Progenitor cell of endocrine pancreas (in vitro differentiated cells): ENCODE measurements at places on chromosomes 7 and 10. TPM values are rescaled to one million over a fixed set of nuclear protein-coding genes. Genes with fewer than 3 reads are reported as not detected.

- no peak for DNase-seq
These were observed 69.5 kb upstream of the CUX1 start for GRCh38 chr7:101747879-101748345.

GRCh38 chr10:53403688-53404087 lies 631.1 kb upstream of the MBL2 start:
- DNase-seq, result no peak

KIN gene
- total RNA-seq, result 15.3 and 17.3 TPM in 2 replicates

GRCh38 chr7:132672200-132672990 lies 96.1 kb upstream of the PLXNA4 start:
- no peak for DNase-seq

- no peak for DNase-seq
These were observed 5.7 kb downstream of the CUX1 start for GRCh38 chr7:101823096-101823495.

DNA sequence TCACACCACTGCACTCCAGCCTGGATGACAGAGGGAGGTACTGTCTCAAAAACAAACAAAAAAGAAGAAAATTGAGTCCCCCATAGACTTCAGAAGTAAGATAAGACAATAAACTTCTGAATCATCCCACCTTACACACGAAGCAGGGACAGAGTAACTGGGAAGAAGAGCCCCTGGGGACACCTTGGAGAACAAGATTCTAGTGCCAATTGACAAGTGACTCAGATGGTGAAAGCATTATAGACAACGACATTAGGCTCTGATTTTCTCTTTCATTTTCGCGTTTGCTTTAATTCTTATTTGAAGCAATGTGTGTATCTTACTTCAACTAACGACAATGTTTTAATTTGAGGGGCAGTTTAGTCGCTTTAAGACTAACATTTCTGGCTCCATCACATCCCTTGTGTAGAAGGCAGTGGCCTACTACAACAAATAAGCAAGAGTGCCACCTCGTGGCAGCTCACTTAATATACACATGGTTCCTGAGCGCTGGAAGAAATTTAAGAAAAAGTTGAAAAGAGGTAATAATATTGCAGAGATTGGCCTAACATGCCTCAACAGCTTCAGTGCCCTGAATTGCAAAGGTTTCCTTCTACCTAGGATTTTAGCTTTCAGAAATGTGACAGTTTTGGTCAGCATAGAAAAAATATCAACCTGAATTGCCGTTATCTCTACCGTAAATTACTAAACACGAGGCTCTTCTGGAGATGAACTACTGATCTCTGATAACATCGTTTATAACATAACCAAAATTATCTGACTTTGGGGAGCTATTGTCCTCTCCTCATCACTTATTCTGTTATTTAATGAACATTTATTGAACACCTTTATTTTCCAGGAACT lies 36.7 kb downstream of the ASNS start:
- DNase-seq, result peak; percentile 51

CPN1 gene
- 4.1 and 4.5 TPM in 2 replicates for total RNA-seq

DNA sequence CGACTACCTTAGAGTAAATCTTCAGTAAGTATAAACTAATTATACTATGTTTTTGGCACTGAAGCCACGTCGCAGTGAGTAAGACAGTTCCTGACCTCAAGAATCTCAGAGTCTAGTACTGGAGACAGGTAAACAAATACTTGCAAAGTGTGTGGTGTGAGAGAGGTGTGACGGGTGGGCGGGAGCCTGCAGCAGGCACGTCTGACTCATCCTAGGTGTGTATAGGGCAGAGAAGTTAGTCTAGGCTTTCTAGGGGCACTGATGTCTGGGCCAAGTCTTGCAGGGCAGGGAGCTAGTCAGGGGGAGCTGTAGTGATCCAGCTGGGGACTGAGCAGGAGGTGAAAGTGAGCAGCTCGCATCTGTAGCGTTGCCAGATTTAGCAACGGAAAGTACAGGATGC lies 35.9 kb upstream of the SFTPD start:
- no peak for DNase-seq

DNA sequence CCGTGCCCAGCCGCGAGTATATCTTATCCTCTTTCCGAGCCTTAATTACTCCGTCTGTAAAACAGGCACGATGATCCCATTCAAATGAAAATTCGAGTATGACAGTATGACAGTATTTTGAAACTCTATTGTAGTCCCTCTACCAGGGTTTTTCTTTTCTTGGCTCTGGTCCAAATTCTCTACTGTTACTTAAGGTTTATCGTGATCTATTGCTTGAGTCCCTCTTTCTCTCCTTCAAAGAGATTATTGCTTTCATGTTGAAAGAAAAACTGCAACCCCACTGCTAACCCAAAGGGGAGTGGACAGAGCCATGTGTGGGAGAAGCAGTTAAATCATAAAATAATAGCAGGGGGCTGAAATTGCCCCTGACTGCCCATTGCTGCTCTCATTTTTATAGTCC lies 1156.6 kb upstream of the AUTS2 start:
- DNase-seq, result no peak

GRCh38 chr7:30740417-30741181 lies 11.3 kb upstream of the INMT start:
- DNase-seq, result peak; percentile 77

DNA sequence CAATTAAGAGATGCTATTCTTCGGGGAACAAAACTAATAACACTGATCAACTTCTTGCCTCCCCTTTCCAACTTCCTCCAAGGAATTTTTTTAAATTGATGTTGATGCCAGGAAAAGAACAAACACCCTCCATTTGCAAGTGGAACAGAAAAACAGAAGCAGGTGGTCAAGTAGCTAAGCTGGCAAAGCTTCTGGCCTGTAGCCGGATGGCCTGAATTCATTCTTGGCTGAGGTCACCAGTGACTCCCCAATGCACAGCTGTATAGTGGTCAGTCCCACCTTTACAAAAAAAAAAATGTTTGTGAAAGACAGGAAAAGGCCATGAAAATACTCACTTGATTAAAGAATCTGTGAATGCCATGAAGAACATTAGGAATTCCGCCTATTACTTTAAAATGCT lies 39.1 kb downstream of the DOCK4 start:
- no peak for DNase-seq

HOXA4 gene
- total RNA-seq, result 13.7 TPM in 2 replicates

GAD2 gene
- total RNA-seq, result 5.9 and 6.5 TPM in 2 replicates

GRCh38 chr10:62623223-62623622 lies 181.3 kb upstream of the ADO start:
- no peak for DNase-seq

C1GALT1 gene
- 63.4 and 75.0 TPM in 2 replicates for total RNA-seq

- DNase-seq, result no peak
These were observed 301.9 kb upstream of the TAC1 start for GRCh38 chr7:97430006-97430405.

DNA sequence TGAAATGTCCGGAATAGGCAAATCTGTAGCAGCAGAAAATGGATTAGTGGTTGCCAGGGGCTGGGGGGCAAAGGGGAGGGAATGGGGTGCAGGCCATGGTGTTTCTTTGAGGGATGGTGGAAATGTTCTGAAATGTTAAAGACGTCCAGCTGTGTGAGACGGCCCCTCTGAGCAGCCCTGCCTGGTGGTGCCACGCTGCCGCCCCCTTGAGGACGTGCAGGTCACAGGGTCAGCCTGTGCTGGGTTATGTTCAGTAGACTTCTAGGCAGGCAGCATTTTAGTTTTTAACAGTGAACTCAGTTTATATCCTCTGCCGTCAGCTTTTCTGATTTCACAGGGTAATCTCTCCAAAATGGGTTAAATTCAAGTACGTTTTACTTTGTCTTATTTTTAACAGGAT lies 9.4 kb downstream of the NUB1 start:
- no peak for DNase-seq

DNA sequence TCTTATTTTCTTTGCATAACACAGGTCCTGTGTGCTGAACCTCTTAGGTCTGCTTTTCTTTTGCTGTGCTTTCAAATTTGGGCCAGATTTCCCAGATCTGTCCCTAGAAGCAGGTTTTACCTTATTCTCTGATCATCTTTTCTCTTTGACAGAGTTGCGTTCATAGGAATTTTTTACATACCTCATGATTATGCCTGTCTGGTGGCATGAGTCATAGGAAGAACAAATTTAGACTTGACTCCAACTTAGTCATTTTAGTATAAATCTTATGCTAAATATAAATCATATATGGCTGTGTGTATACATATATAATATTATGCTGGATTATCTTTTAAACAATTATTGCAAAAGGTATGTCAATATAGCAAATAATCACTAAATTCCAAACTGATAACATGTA lies 1038.9 kb downstream of the GRM8 start:
- DNase-seq, result no peak

GRCh38 chr7:39240864-39241263 lies 263.2 kb downstream of the POU6F2 start:
- no peak for DNase-seq

- DNase-seq, result no peak
These were observed 24.7 kb upstream of the SFTPA1 start for GRCh38 chr10:79585870-79586527.

DNA sequence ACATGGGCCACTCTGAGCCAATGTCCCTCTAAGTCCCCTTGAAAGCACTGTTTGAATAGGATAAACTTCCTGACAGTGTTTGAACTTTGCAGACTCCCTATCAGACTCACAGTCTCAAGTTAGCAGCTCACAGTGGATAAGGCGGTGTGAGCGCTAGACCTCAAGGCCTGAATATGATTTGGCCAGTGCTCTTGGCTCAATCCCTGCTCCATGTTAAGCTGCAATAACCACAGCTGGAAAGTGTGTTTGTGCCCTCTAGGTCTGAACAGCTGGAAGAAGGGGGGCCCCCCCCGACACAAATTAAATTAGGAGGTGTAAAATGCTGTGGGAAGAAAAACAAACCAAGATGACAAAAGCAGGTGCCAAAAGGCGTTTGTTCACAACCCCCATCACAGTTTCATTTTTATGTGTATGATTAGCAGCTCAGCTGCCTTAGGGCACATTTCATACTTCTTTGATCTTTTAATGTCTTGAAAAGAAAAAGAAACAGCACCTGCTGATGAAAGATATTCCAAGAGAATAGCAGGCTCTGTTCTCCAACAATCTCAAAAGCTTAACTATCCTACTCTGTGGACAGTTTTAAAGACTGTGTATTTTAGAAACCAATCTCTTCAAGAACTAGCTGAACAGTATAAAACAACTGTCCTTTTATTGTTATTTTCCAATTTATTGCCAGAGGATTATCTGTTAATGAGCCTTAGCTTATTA lies 167.6 kb downstream of the SNX13 start:
- DNase-seq, result no peak

DNA sequence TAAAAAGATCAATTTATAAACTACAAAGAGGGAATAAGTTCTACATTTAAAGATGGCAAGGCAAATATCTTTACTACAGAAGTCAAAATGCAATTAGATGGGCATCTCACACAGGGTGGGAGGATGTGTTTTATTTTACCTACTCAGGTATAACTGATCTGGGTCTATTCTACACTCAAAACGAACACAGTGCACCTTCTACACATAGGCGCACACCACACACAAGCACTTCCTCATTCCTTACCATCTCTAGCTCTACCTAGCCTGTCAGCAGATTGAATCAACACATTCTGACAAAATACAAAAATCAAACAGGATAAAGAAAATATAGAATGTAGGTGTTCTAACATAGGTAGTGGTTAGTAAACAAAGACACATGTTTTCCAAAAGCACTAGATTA lies 64.8 kb downstream of the SGCE start:
- DNase-seq, result no peak

DNA sequence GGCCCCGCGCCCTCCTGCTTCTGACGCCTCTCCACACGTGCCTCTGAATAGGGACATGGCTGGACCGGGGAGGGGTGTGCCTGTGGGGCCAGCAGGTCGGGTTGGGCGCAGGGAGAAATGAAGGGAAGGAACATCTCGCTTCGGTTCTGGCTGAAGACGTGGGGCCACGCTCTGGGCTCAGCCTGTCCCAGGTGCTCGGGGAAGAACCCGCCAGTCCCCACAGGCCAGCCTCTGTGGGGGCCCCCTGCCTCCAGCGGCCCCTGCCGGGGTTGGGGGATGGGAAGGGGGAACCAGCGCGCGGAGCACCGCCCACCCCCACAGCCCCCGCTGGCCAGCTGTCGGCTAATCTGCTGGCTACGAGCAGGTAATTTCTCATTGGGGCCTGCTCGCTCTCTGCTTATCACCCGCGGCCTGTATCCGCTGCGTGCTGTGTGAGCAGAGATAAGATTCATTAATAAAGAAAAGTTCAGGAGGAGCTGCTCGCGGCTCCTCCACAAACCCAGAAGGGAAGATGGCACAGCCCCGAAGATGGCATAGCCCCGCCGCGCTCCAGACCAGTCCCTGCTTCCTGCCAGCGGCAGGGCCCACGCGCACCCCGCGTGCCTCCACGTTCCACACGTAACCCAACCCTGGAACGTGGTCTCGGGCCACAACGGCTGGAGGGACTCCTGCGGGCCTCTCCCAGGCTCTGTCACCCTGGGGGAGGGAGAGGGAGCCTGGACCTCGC lies 186.2 kb downstream of the ELFN1 start:
- no peak for DNase-seq

DNA sequence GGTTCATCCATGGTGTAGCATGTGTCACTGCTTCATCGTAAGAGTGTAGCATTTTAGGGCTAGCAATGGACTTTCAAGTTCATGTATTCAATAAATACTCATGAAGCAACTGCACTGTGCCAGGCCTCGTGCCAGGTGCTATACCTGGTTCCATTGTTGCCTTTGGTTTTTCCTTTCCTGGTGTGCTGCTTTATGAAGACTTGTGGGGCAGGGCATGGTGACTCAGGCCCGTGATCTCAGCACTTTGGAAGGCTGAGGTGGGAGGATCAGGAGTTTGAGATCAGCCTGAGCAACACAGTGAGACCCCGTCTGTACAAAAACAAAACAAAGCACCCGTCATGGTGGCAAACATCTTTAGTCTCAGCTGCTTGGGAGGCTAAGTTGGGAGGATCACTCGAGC lies 2.2 kb upstream of the CPA4 start:
- no peak for DNase-seq

- peak; percentile 50 for DNase-seq
These were observed 684 bp upstream of the ATXN7L1 start for GRCh38 chr7:105876964-105877601.

HOXA11 gene
- not detected in 2 replicates for total RNA-seq

ACTR3C gene
- 2.3 and 3.3 TPM in 2 replicates for total RNA-seq

DNA sequence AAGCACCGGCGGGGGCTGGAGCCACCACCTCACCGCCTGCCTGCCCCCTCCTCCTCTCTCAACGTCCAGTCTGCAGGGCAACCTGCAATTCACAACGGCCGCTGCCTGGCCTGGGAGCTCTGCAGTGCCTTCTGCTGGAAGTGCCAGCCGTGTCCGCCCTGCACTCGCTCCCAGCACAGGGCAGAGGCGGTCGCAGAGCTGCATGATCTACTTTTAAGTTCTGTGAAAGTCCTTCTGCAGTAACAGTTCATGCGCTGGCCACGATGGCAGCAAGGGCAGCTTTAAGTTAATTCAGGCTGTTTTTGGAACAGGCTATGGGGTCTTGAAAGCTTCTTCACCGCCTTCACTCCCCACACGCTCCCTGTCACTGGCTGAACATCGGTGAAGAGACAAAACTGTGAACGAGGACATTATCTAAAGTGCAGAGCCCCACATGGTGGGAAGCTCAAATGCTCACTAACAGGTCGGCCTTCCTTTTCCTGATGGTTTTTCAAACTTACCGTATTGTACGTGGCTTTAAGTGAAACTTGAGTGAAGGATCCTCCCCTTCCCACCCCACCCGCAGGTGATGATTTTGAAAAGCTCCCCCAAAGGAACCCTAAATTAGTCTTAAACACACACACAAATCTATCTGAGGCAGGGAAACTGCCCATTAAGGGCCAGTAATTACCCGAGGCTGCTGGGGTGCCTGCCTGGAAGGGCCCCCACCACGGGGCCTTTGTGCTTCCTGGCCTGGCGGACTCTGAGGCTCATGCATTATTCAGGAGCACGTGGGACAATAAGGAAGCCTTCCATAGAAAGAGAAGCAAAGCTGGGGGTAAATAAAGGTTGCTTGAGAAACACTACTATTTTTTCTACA lies 504.3 kb downstream of the DNAJB6 start:
- DNase-seq, result no peak

KCNIP2 gene
- total RNA-seq, result 4.4 and 5.5 TPM in 2 replicates
